ENCODE measurements at places on chromosomes 11 and 22.
A peak's percentile ranks its signal among the peaks of the same experiment; 100 is the strongest.

DNA sequence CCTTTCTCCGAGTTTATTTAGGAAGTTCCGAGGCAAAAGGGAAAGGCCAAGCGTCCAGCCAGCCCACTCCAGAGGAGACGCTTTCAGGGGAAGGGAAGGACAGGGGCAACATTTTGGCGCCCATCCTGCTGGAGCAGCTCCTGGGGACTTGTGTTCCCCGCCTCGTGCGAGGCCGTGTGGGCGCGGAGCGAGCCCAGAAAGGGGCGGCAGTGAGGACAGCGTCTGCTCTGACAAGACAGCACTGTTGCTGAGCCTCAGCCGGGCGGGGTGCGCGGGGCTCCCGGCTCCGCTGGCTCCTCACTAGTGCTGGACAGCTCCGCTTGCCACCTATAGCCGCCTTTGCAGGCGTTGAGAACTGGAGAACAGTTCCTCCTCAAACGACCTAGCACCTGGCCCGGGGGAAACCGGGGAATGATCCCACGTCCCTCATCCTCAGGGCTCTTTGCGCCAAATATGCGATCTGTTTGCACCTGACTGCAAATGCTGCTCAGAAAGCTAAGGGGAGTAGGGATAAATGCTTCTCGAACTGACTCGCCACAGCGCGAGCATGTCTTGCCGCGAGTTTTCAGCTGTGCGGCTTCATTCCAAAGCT lies 722 bp upstream of the GUCY1A2 start:
- DNase-seq = peak; percentile 70

DNA sequence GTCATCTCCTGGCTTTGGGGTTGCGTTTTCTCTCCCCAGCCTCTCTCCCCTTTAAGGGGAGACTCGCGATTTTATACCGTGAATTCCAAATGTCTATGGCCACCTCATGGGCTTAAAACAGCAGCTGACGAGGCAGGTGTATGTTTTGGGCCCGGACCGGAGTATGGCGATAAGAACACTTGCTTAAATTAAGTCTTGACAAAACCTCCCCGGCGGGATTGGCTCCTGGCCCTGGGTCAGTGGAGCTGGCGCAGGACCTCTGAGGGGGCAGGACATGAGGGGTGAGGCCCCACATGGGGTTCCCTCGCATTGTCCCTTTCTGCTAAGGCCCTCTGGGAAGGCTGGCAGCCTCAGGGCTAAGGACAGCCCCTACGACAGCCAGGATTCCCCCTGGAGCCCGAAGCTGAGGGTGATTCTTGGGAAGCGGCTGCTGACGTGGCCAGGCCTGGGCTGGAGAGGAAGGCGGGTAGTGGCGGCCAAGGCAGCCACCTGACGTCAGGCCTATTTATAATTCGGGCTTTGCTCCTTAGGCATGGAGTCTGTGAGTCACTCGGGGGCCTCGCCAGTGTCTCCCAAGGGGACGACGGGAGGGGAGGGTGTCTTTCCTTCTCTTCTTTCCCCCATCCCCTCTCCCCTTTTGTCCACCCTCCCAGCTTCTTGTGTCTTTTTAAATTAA lies 12.7 kb downstream of the MYO18B start:
- peak; percentile 9 for DNase-seq

GRCh38 chr11:14237444-14237961 lies 121.5 kb downstream of the RRAS2 start:
- DNase-seq = no peak

DNA sequence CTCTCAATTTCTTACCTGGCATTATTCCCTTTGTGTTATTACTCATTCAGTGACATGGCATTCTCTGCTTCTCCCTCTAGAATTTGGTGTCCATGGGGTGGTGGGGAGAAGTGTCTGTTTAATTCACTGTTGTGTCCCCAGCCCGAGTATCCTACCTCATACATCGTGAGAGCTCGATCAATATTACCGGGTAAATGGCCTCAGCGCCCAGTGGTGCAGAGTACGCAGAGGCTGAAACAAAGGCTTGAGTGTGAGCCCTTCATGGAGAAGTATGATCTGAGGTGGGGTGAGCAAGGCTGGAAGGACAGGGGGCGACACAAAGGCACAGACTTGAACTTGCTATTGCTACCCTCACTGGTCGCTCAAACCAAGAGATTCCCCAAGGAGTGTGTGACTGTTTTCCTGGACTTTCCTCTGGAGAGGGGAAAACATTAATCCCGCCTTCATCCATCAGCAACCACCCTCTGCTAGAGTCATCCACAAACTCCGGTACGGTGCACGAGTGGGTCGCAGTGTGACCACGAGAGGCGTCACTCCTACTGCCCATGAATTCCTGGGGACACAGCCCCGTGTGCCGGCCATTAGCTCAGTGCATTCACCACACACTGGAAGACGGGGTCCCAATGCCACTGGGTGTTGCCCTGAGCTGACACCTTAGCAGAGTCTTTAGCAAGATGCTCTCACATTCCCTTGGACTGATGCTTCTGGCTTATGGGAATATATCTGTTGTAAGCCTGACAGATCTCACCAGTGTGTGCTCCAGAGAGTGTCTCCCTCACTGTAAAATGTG lies 35.0 kb upstream of the CCND1 start:
- DNase-seq = no peak

GRCh38 chr22:44441401-44442185 lies 56.4 kb downstream of the RTL6 start:
- DNase-seq = no peak

DNA sequence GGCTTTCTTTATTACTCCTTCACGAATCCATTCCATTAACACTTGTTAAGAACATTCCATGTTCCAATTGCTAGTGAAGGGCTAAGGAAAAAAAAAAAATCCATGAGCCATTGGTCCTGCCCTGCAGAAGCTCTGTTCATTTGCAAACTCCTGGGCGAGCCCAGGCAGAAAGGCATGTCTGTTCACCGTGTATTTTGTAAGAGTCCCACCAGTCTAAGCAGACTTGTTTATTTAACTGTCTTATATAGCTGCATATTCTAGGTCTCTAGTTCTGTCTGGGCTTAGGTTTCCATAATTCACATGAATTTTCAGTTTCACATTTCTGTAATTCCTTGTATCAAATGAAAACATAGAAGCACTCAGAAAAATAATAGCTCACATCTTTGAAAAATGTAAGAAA lies 97.4 kb upstream of the POU2AF2 start:
- no peak for DNase-seq

GRCh38 chr11:47667555-47667954 lies 25.2 kb upstream of the MTCH2 start:
- DNase-seq = no peak

GRCh38 chr11:132334769-132335280 lies 964.4 kb downstream of the NTM start:
- DNase-seq = no peak

- DNase-seq = no peak
Measured at GRCh38 chr22:22034469-22035132, 52.0 kb upstream of the TOP3B start.

DNA sequence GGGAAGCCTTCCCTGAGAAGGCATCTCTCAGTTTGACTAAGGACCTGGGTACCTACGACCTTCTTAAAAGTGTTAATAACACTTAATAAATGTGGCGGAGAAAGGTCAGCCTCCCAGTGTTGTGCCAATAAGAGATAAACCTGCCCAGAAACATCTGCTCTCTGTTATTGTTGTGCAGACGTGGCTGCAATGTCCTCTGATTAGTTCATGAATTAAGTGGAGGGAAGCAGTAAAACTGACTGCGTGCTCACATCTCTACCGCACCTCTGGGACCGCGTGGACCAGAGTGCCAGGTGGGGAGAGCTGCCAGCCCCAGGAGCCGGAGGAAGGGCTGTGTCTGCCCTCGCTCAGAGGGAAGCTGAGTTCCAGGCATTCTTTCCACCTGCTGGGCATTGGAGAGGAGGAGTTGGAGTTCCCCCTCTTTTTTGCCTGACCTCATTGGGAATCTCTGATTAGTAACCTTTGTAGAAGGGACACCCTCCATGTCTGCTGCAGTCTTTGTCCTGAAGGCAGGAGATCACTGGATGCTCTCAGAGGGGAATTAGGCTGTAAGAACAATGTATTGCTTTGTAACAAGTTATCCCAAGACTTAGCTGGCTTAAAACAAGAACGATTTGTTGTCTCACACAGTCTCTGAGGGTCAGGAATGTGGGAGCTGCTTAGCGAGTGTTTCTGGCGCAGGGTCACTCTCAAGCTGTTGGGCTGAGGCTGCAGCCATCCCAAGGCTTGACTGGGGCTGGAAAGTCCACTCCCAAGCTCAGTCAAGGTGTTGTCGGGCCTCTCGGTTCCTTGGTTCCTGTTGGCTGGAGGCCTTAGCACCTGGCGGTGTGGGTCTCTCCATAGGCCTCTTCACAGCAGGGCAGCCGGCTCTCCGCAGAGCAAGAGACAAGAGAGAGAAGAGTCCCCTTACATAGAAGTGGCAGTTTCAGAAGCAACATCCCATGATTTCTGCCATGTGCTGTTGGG lies 247.6 kb upstream of the TBCEL start:
- peak; percentile 66 for DNase-seq

DNA sequence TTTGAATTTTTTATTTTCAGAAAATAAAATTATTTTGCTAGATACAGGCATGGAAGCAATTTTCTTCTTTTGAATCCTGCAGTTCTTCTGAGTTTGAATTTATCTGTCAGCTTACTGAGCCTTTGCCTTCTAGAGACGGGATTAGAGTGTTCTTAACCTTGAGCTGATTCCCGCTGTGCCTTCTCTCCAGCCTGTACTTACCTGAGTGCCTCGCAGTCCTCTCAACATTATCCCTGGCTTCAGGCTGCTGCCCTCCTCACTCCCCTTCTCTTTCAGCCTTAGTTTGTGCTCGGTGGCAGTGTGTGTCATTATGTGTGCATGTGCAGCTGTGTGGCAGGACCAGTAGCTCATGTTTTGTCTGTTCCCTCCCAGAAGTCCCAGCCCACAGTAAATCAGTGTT lies 24.3 kb downstream of the OSBP2 start:
- DNase-seq = no peak

GRCh38 chr11:118095493-118095892 lies 8.7 kb upstream of the SMIM35 start:
- DNase-seq = no peak
